Cerebellum (tissue), 4 donors: ENCODE measurements at places on chromosomes 12 and 14. TPM values are rescaled to one million over a fixed set of nuclear protein-coding genes. Genes with fewer than 3 reads are reported as not detected.

CCDC88C gene
- 39.0 TPM for total RNA-seq

DAO gene
- total RNA-seq, result not detected

ST8SIA1 gene
- total RNA-seq, result 67.5 TPM

RNASE1 gene
- 14.5 TPM for total RNA-seq

TCL1A gene
- total RNA-seq, result not detected

KRT72 gene
- total RNA-seq, result not detected

DEGS2 gene
- 2.0 TPM for total RNA-seq

TDRD9 gene
- 2.4 TPM for total RNA-seq

IL26 gene
- not detected for total RNA-seq

- DNase-seq, result no peak
Measured at GRCh38 chr12:123233505-123234308, 471 bp downstream of the MTRFR start.

GRCh38 chr12:67943141-67943892 lies 45.9 kb upstream of the IFNG-AS1 start:
- DNase-seq, result peak; percentile 45

DNA sequence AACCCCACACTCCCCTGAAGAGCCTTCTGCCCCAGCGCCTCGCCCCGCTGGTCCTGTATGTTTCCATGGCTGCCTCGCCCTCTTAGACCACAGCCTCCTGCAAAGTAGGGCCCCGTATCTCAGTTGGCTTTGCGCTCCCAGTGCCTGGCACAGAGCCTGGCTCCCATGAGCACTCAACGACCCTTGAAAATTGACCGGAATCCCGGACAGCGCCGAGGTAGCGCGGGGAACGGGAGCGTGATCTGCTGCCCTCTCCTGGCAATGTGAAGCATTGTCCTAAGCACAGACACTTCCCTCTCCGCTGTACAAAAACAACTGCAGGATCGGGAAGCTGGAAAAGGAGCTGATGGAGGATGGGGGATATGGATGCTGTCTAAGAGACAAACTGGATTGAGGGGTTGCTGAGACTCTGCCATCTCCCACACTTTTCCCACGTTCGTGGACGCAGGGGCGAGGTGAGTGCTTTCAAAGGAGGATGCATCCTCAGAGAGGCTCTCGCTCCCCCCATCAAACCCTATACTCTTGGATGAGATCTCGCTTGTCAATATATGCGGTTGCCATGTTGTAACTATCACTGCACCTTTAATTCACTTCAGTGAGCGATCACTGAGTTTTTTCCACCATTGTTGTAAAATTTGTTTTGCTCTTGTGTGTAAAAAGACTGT lies 10.7 kb upstream of the FKBP4 start:
- DNase-seq, result peak; percentile 80

- no peak for DNase-seq
Measured at GRCh38 chr14:76491172-76491930, 115.4 kb downstream of the ESRRB start.

DNA sequence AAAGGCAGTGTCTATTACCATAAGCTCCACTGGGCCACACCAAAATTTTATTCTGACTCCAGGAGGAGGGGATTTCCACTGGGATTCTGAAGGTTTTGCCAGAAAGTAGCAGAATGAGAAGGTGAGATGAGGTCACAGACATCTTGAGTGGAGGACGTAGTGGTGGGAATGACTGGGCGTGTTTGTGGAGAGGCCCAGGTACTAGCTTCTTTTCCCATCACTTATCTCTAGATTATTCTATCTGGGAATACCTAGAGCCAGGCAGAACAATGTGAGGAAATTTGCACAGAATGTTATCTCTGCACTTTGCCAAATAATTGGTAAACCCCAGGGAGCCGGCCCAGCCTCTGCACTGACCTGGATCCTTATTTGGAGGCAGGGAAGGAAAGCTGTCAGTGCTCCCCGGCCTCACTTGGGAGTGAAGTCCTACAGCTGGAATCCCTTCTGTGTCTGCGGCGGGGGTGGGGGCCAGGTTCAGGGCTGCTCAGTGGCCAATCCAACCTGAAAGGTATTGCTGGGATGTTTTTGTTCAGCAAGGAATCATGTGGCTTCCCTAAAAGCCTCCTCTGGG lies 129.4 kb downstream of the C12orf75 start:
- no peak for DNase-seq

DNA sequence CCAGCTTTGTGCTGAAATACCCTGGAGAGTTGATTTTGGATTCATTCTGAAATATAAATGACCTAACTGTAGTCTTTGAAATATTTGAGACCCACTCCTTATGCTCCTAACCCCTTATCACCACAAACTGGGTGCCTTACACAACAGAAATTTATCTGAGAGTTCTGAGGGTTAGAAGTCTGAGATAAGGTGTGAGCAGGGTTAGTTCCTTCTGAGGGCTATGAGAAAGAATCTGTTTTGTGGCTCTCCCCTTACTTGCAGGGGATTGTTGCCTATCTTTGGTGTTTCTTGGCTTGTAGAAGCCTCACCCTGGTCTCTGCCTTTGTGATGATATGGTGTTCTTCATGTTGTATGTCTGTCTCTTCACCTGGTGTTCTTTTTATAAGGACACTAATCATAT lies 91.7 kb downstream of the DERA start:
- DNase-seq, result no peak

DNA sequence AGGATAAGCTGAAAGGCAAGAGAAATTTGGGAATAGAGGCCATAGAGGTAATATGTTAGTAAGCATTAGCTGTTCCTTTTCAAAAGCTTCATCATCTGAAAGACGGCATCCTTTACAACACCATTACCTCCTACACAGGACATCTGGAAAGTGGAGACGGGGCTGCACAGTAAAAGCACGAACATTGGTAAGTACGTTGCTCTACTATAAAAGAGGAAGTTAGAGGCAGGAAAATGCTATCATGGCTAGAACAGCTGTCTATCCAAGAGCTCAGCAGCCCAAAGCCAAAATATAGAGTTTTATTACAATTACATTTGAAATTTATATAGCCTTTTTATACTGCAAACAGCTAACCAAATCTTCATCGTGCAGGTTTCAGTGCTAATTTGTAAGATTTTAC lies 172.3 kb upstream of the GRIP1 start:
- DNase-seq, result no peak

DNA sequence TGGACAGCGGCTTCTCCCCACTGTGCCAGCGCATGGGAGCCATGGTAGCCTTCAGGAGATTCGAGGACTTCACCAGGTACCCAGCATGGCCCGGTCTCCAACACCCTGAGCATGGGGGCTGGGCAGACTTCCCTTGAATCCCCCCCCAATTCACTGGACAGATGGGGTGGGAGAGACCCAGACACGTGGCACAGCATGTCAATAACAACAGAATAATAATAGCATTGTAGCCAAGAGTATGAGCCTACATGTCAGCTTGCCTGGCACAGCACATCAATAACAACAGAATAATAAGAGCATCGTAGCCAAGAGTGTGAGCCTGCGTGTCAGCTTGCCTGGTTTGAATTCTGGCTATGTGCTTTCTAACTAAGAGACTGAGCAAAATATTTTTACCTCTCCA lies 76.4 kb downstream of the FOXN4 start:
- DNase-seq, result no peak

- no peak for DNase-seq
Measured at GRCh38 chr12:53259891-53260290, 8.2 kb upstream of the ESPL1 start.

DNA sequence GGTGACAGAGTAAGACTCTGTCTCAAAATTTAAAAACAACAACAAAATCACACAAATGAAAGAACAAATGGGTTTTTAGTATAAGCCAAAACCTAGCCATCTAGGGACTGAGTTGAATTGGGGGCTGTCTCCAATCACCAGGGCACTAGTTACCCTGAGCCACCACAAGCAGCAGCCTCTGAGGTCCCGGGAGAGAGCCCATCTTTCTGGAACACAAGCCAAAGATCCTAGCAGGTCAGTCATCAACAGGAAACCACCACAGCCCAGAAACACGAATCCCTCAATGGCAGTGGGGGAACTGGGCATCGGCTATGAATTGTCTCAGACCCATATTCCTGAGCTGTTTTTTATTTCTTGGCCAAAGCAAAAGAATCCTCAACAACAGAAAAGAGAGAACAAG lies 75.3 kb downstream of the KDM2B start:
- DNase-seq, result no peak

DNA sequence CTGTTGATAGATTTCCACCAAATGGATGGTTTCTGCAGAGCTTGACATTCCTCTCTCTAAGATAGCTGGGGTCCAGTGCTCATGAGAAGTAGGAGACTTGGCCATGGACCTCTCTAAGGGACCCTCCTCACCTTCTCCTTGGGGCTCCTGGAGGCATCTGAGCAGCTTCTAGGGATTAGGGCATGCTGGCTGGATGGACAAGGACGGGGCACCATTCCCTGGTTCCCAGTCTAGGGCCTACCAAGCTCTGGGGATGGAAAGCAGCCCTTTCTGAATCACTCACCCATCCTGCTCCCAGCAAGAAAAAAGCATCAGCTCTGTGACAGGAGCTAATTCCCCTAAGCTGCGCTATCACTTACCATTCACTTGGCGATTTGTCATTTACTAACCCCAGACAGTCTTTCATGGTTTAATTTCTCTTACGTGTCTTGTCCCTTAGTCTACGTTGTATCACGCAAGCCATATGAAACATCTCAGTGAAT lies 39.5 kb downstream of the VWF start:
- no peak for DNase-seq

GRCh38 chr12:65532764-65533163 lies 254.3 kb downstream of the MSRB3 start:
- no peak for DNase-seq

GRCh38 chr12:121005346-121005815 lies 10.9 kb downstream of the C12orf43 start:
- DNase-seq, result no peak

- peak; percentile 13 for DNase-seq
Measured at GRCh38 chr14:94423453-94424056, 29.0 kb downstream of the SERPINA11 start.

DNA sequence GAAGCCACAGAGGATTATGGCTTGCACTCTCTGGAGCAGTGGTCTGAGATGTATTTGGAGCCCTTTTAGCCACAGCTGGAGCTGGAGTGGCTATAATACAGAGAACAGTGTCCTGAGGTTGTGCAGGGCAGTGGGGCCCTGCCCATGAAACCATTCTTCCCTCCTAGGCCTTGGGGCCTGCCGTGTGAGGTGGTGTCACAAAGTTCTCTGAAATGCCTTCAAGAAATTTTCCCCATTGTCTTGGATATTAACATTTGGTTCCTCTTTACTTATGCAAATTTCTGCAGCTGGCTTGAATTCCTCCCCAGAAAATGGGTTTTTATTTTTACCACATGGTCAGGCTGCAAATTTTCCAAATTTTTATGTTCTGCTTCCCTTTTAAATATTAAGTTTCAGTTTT lies 79.3 kb downstream of the UNC79 start:
- no peak for DNase-seq

DNA sequence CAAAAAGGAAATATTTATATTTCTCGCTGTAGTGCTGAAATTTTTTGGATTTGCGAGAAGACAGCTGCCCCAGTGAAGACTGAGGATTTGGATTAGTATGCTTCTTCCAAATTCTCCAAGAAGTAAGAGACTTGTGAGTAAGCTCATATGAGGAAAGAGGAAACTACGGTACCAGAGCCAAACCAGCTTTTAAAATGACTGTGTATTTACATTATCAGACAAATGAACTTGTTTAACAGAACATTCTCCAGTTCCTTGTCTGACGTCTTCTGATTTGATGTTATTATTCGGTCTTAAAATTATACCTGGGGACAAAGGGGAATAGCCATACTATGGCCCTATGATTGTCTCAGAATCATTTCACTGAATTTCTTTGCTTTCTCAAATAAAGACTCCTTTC lies 8.0 kb downstream of the CLEC12B start:
- DNase-seq, result no peak

- DNase-seq, result no peak
Measured at GRCh38 chr12:124720004-124720680, 143.5 kb downstream of the SCARB1 start.

DNA sequence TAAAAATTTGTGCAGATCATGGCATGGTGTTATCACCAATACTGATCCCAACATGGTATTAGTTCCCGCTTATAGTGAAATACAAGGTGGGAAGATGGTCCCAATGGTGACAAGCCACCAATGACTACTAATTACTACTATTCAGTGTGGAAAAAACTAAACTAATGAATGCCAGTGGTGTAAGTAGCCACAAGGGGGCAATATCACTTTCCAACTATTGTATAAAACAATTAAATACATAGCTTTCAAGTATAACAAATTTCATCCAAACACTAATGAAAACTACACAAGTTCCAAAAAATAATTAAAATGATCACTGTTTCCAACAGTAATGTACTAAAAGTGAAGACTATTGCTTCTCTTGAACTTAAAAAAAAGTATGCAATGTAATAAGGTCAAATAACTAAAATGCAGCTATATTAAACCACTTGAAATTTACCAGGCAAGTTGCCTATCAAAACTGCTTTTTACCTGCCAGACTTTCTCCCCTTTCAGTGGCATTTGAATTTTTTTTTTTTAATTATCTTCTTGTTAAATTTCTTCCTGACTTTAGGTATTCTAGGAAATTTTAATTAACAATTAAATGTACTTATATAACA lies 58.0 kb downstream of the PAPLN start:
- DNase-seq, result peak; percentile 60
